ENCODE measurements at places on chromosomes 5 and 9.
A peak's percentile ranks its signal among the peaks of the same experiment; 100 is the strongest.

- peak; percentile 17 for DNase-seq
Measured at GRCh38 chr5:80516826-80517225, 28.9 kb downstream of the FAM151B start.

DNA sequence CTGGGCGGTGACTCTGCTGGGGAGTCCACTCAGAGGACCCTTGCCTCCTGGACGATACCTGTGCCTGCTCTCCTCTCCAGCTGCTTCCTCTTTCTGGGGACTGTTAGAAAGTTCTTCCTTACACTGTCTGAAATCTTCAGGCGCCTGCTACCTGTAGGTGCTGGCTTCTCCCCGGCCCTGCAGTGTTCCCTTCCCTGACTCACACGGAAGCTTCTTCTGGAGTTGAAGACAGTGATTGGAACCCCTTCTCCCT, 562 bp downstream of the GSN start:
- DNase-seq, result no peak

DNA sequence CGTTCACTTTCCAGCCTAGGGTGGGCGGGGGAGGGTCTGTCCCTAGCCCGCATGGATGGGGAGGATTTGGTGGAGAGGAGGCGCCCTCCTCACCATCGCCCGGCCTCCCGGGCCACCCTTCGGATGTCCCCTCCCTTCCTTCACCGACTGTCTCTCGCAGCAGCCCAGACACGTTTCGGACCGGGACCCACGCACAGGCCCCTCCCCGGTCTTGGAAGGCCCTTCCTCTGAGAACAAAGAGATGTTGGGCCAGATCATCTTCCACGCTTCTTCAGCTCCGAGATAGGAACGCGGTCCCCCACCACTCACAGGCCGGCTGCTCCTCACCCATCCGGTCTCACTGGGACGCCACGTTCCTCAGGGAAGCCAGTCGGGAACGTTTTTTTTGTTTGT, 640 bp upstream of the DPM2 start:
- DNase-seq, result no peak

GRCh38 chr5:148623741-148624140, 30.6 kb downstream of the HTR4 start:
- no peak for DNase-seq

GRCh38 chr5:146205499-146206202, 2.2 kb downstream of the RBM27 start:
- no peak for DNase-seq

GRCh38 chr5:105587963-105588662, 2025.5 kb upstream of the NUDT12 start:
- DNase-seq, result no peak

DNA sequence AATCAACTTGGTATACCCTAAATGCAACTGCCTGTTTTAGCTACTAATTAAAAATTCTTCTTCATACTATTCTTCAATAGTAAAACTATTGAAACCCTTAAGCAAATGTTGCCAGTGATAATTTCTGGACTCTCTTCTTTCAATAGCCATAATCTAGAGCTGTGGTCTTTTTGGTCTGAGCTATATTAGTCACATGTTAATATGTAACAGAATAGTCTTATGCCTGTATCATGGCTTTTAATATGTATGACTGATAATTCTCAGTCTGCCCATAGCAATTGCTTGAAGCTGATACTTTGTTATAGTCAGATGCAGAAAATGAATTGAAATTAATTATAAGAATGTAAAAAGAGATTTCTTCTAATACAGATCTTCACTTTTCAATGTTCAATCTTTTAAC, 1871.9 kb upstream of the CDH6 start:
- no peak for DNase-seq

DNA sequence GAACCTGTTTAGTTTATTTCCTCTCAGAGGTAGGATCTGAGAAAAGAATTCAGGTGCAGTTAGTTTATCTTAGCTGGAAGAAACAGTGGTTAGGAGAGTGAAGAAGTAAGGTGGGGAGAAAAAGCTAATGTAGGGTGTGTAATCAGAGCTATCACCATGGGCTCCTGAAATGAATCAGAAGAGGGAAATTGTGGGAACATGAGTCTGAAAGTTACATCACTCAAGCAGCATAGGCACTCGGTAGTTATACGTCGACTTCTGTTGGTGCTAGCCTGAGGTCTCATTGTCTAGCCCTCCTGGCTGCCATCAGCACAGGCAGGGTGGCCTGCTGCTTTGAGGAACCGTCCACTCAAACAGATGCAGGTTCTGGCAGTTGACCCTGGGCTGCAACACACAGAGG, 56.7 kb upstream of the NPR3 start:
- DNase-seq, result no peak

GRCh38 chr9:121296213-121297127, 28.5 kb downstream of the GSN start:
- DNase-seq, result no peak

- DNase-seq, result no peak
Measured at GRCh38 chr5:180649297-180650039, at the start of gene FLT4. FLT4 (minus strand) TSS chr5:180649600; CDS start chr5:180649545, 55 bp downstream.
